ENCODE measurements at places on chromosomes 1 and 21.

- DNase-seq: no peak
Observed at GRCh38 chr21:38787461-38788274, 18.1 kb upstream of the ETS2 start.

GRCh38 chr1:224801844-224802490 is 127.5 kb upstream of the DNAH14 start:
- no peak for DNase-seq

GRCh38 chr1:66035616-66036245 is 243.0 kb downstream of the PDE4B start:
- DNase-seq: no peak

GRCh38 chr1:82464362-82465001 is 663.7 kb downstream of the ADGRL2 start:
- DNase-seq: no peak

GRCh38 chr1:232244426-232244825 is 385.5 kb downstream of the SIPA1L2 start:
- DNase-seq: no peak

DNA sequence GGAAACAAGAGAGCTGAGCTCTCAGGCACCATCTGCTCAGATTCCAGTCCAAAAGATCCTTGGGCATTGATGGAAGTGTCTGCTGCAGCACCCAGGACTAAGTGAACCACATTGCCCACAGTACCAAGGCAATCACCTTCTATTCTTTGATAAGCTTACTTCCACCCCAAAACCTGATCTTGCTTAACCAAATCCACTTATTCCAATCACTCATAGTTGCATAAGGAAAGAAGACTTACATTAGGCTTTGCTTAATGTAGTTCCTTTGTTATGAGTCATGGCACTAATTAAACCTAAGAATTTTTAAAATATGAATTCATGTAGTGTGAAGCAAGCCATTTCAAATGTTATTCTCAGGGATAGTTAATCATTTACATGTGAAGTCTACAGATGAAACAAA is 84.5 kb downstream of the UCHL5 start:
- DNase-seq: no peak

- peak; percentile 84 for DNase-seq
Observed at GRCh38 chr21:35226968-35227744, 178.1 kb upstream of the RUNX1 start.

DNA sequence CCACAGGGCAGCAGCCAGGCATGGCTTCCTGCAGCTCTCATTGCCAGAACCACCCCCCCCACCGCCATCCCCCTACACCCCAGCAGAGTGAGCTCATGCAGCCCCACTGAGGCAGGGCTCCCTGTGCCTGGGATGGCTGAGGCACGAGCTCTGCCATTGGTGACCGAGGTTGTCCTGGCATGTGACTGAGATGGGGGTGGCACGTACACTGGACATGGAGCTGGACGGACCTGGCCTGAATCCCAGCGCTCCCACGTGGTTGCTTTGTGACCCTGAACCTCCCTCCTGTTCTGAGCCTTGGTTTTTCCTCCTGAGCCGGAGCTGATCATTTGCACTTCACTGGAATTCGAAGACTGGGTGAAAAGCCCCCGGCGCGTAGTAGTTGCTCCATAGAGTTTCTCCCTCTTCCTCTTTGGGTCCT is 28.3 kb downstream of the ALPL start:
- no peak for DNase-seq

- DNase-seq: no peak
Observed at GRCh38 chr1:197355248-197355995, 87.4 kb downstream of the CRB1 start.

GRCh38 chr1:193589597-193590040 is 403.2 kb upstream of the B3GALT2 start:
- DNase-seq: no peak

- DNase-seq: peak; percentile 74
Observed at GRCh38 chr1:246450611-246451251, 56.3 kb downstream of the SMYD3 start.

DNA sequence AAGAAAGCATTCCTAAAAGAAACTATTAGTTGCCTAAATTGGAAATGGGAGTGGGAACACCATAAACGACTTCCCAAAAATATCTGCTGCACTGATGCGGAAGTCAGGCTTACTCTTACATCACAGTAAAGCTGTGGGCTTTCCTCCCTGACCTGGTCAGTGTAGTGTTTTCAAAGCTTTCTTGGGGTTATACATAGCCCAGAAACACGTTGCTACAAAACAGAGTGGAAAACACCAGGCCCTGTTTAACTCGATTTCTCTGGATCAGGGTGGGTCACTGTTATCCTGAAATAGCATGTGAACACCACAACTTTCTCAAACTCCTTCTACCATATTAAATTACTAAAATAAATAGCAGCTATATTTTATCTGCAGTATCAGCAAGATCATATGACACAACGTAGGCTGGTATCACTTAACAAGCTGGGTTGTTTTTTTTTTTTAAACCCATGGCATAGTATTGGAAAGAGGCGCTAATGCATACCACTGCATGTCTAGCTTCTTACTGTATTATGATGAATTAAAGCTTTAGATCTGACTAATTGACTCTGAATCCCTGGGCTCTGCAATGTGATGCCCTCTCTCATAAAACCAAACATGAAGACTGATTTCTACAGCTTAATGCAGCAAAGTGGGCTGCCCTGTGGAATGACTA is 184.6 kb downstream of the TGFB2 start:
- DNase-seq: no peak

DNA sequence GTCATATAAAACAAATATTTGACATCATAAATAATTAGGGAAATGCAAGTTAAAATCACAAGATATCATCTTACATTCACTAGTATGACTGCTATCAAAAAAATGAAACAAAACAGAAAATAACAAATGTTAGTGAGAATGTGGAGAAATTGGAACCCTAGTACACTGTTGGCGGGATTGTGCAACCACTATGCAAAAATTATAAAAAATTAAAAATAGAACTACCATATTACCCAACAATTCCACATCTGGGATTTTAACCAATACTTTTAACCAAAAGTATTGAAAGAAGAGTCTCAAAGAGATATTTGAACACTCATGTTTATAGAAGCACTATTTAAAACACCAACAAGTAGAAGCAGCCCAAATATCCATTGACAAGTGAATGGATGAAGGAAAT is 797.2 kb upstream of the ADAMTS5 start:
- no peak for DNase-seq

DNA sequence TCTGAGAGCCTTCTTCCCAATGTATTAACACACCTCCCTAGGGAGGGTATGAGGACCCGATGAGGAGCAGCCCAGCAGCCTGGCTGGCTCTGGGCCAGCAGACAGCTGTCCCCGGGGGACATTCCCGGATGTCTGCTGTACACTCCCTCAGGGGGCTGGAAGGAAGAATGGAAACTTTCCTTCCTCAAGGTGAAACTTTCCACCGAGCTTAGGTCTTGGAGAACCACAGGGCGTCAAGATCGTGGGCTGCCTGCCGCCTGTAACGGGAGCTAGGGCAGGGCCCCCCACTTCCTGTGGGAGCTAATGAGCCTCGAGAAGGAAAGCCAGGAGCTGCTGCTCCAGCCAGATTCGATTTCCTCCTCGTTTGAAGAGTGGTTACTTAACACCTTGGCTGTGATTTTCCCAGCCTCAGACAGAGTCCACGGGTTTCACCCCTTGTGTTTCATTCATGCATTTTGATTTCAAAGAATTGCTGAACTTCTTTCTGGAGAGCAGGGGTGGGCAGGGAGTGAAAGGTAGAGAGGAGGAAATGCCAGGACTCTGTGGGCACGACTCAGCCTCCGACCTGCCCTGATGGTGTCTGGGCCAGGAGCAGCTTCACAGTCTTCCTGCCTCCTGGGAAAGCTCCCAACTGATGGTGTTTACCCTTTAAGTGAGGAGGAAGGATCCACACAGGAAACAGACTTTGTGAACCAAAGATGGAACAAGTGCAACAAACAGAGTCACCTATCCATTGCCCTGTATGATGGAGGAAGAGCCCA is 29.7 kb downstream of the UBE2T start:
- DNase-seq: no peak

DNA sequence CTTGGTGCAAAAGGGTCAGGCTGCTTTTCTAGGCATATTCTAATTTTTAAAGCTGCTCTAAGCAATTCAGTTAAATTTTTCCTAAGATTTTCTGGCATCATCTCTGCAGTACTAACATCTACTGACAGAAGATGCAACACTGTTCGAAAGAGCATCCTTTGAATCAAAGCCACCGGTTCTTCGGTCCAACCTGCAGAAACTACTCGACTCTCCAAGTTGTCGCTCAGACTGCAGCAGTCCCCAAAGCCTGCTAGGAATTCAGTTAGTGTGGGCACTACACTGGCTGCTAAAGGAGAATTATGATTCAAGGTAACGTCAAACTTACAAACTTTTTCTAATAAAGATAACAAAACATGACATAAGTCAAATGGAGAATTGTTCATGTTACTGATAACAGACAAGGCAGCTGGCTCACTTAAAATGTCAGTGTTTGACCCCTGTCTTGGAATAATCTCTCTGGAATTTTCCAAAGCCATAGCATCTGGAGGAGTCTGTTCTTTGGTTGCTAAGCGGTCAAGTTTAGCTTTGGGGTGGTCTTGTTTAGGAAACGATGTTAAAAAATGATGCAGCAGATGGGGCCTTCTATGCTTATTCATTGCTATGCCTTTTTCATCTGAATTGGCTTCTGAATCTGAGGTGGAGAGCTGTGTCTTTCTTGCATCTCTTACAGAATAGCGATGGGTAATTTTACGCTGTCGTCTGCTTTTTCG is 56.9 kb downstream of the LYST start:
- no peak for DNase-seq

DNA sequence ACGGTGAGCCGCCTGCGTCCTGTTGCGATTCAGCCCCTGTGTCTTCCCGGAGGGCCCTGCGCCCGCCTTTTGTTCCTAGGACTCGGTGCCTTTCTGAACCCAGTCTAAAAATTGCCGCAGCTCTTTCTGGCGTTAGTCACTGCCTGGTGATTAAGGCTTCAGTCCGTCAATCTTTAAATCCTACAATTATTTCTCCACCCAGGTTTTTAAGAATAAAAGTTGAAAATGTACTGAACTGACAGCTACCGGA is 16.2 kb upstream of the PDXK start:
- DNase-seq: no peak

GRCh38 chr1:155208541-155209311 is at the start of gene MTX1:
Gene MTX1, plus strand, starts transcription at chr1:155208695. Its CDS starts 110 bp downstream, at chr1:155208805.
- DNase-seq: peak; percentile 79

DNA sequence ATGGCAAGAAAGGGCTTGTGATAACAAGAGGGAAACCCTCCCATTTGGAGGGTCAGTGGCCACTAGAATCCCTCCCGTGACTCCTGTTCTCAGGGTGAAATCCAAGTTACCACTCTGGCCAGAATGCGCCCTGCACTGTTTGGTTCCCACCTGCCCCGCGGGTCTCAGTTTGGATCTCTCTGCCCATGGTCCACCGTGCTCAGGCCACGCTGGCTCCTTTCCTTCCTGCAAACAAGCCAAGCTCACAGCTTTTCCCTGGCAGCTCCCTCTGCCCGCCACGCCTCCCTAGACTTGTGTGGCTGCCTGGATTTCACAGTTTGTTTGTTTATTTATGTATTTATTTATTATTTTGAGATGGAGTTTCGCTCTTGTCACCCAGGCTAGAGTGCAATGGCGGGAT is 179.5 kb upstream of the VAMP3 start:
- DNase-seq: no peak

GRCh38 chr1:204437796-204438570 is 26.4 kb upstream of the PPP1R15B start:
- no peak for DNase-seq

- DNase-seq: no peak
Observed at GRCh38 chr21:41827951-41828883, 50.9 kb downstream of the PRDM15 start.

DNA sequence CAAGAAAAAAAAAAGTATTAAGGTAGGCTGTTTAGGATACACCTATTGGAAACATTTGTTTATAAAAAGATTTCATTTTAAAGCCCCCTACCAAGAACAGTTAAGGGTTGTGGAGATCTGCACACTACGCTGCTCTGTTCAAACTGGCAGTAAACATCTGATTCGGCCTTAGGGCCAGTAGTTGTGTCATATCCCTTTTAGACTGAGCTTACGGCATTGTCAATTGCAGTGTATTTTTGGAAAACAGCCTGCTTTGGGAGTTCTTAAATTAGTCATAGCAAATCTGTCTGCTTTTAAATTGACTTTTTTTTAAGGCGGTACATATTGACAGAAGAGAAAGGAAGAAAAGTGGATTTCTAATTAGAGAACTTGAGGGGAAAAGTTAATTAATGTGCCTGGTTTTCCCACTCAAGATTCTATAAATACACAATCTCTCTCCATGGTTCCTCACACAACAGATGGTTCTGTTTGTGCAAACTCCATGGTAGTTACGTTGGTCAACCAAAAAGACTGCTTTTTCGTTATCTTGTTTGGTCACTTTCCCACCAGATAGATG is 1.7 kb upstream of the ELK4 start:
- DNase-seq: no peak

GRCh38 chr1:45032837-45033236 is 20.8 kb downstream of the UROD start:
- no peak for DNase-seq

GRCh38 chr1:176073524-176074157 is 133.4 kb downstream of the COP1 start:
- peak; percentile 78 for DNase-seq

DNA sequence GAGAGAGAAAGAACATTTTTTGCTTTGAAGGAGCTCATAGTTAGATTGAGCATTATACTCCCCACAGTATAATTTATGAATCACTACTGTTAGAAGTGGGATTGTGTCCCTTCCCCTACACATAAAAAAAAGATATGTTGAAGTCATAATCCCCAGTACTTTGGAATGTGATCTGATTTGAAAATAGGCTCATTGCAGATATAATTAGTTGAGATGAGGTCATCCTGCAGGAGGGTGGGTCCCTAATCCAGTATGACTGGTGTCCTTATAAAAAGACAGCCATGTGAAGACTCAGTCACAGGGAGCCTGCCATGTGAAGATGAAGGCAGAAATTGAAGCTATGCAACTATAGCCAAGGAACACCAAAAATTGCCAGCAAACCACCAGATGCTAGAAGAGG is 76.4 kb downstream of the TGFB2 start:
- no peak for DNase-seq

DNA sequence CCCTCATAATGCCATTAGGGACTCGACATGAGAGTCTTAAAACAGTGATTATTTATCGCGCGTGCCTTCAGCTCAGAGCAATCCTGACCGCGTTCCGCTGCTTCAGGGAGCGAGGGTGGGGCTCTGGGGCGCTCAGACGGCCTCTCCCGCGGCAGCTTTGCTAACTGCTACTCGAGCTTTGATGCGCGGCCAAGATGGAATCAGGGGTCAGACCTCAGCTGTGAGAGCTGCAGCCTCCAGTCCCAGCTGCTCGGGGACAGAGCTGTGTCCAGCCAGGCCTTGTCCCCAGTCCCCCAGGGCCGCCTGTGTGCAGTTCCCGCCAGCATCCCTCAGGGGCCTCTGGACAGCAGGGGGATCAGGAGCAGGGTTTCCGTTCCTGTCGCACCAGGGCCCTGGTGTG is 104.6 kb upstream of the TTC34 start:
- no peak for DNase-seq

All from Kasumi-1 (cell line).